Activated CD4-positive, alpha-beta T cell treated with anti-CD3 and anti-CD28 coated beads for 48 hours (primary cell): ENCODE measurements at places on chromosomes 11 and 22.

- DNase-seq, result peak; percentile 70
Observed at GRCh38 chr11:65919573-65920371, 546 bp downstream of the DRAP1 start.

DNA sequence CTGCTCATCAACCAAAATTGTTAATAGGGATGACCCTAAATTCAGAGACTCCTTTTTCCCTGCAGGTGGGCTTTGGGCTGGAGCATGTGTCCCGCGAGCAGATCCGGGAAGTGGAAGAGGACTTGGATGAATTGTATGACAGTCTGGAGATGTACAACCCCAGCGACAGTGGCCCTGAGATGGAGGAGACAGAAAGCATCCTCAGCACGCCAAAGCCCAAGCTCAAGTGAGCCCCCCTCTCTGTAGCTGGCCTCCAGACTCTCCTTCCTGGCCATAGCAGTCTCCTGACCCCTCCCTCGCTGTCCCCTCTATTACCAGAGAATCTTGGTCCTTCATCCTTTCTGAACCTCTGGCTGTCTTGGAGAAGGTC is 47.9 kb upstream of the RAB1B start:
- no peak for DNase-seq

- DNase-seq, result no peak
Observed at GRCh38 chr11:45179686-45180178, 33.3 kb downstream of the PRDM11 start.

- DNase-seq, result no peak
Observed at GRCh38 chr11:22674470-22675439, 8.3 kb downstream of the GAS2 start.

- DNase-seq, result no peak
Observed at GRCh38 chr11:69413015-69413801, 68.3 kb upstream of the LINC01488 start.

- peak; percentile 36 for DNase-seq
Observed at GRCh38 chr11:46489656-46490560, 98.3 kb upstream of the CHRM4 start.

DNA sequence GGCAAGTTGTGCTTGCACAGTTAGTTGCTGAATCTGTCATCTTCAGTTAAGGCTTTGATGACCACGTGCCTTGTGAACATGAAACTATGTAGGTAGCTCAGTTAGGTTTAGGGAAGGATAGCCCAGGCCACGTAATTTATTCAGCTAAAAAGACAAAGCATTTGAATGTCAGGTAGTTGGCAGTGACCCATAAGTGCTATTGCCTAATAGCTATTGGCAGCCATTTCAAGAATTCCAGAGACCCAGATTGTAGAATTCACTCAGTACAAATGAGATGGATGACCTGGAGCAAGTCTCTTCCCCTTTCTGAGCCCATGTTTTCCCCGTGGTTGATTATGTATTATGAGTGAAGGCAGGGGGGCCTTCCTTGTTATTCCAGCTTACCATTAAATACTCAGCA is 265.3 kb upstream of the ANO5 start:
- DNase-seq, result no peak

- no peak for DNase-seq
Observed at GRCh38 chr11:57158599-57158998, 23.2 kb upstream of the LRRC55 start.

DNA sequence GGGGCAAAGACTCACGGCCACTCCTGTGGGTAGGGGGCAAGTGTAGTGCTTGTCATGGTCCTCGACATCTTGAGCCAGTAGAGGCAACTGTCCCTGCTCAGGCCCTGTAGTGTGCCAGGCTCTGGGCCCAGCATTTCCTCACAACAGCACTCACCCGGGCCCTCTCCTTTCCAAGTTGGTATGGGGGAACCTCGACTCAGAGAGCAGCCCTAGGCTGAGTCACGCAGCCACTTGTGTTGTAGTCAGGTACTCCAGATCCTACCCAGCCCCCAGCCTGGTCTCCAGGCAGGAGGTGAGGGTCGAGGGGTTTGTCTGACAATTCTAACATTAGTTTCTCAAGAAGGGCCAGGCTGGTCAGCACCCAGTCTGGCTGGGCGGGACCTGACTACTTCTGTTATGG is 4.1 kb downstream of the RELT start:
- DNase-seq, result no peak

- no peak for DNase-seq
Observed at GRCh38 chr11:127061947-127062346, 61.4 kb upstream of the KIRREL3 start.

GRCh38 chr22:40997520-40997919 is 46.3 kb downstream of the RBX1 start:
- no peak for DNase-seq

DNA sequence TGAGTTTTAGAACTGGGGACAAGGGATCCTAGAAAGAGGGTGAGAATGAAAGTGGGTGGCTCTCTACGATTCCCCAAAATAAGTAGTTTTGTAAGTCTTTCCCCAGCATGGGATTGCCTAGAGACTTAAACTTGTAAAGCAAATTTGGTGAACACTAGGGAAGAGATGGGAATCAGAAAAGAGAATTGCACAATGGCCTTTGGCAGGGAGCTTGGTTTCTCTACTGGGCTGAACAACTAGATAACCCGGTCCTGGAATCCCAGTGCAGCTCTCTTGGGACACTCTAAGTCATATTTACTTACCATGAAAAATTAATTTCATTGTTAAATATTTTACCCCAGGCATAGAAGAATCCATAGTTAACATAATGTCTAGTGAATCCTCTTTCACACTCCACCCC is 16.5 kb upstream of the USP18 start:
- no peak for DNase-seq

DNA sequence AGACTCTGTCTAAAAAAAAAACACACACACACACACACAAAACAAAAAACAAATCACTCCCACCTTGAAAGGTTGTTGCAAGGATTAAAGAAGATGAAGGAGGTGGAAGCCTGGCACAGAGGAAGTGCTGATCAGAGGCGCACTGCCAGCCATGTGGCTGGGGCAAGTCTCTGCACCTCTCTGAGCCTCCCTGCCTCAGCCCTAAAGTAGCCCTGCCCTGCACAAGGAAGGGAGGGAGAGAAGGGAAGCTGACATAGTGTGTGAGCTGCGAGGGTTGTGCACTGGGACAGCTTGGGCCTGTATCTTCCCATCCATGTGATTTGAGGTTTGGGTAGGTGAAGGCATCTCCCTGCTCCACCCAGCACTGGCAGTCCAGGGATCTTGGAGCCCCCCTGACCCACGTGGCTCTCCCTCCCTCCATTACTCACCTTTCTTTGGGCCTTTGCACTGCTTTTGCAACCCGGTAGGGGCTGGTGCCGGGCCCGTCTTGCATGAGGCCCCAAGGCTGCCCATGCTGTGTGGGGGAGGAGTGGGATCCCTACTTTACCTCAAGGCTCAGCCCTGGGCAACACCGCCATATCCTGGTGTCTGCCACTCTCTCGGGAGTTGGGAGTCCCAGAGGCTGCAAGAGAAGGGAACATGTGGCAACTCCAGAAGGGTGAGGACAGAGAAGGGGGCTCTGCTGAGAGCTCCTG is 30.5 kb downstream of the IFT27 start:
- no peak for DNase-seq

GRCh38 chr11:119754656-119755355 is 25.8 kb upstream of the NECTIN1 start:
- no peak for DNase-seq

DNA sequence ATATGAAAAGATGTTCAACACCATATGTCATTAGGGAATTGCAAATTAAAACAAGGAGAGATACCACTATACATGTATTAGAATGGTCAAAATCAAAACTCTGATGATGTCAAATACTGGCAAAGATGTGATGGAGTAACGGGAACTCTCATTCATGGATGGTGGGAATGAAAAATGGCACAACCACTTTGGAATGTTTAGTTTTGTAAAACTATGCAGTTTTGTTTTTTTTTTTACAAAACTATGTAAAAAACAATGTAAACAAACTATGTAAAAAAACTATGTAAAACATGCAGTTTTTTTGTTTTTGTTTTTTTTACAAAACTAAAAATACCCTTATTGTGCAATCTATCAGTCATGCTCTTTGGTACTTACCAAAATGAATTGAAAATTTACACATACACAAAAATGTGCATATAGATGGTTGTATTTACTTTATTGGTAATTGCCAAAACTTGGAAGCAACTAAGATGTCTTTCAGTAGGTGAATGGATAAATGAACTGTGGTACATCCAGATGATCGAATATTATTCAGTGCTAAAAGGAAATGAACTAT is 5.0 kb upstream of the USP47 start:
- no peak for DNase-seq

DNA sequence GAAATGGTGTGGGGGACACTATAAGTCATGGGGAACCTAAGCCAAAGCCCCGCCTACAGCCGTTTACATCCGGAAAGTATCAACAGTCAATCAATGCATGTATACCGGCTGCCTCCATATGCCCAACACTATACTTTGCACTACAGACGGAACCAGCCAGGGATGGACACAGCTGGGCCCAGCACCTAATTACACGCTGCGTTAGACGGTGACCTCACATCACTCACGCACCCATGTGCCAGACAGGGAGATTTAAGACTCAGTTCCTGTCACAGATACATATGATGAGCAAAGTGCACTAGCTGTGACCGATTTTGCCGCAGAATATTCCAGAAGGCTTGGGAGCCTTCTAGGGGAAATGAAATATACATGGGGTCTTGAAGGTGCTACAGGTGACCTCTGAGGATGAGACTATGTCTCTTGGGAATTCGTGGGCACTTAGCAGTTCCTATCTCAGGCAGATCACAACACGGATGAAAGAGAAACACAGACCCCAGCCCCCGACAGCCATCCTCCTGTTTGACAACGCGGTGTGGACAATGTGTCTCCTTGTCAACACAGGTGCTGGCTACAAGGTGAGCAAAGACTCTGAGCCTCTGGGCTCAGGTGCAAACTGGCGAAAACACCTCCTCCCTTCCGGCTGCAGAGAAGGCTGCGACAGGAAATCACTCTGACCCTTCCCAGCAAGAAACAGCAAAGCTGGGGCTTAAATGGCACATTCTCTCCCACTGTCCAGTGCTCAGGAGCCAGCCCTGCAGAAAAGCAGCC is 8.0 kb downstream of the AHNAK start:
- no peak for DNase-seq

DNA sequence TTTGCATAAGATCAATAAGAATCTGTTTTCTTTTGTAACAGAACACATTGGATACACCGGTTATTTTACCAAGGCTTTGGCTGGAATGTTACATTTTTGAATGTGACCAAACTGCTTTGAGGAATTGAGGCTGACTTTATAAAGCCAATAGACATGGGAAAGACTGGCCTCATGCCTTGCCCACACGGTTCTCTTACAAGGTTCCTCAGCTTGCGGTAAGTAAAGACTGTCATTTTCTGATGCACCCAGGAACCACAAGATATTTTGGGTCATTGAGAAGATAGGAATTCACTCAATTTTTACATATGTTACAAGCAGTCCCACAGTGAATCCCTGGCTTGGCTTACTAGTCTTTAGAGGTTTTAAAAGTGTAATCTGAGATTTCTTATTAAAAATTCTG is 23.9 kb downstream of the OR10A6 start:
- DNase-seq, result no peak

- no peak for DNase-seq
Observed at GRCh38 chr11:976431-977160, 50.9 kb downstream of the AP2A2 start.

DNA sequence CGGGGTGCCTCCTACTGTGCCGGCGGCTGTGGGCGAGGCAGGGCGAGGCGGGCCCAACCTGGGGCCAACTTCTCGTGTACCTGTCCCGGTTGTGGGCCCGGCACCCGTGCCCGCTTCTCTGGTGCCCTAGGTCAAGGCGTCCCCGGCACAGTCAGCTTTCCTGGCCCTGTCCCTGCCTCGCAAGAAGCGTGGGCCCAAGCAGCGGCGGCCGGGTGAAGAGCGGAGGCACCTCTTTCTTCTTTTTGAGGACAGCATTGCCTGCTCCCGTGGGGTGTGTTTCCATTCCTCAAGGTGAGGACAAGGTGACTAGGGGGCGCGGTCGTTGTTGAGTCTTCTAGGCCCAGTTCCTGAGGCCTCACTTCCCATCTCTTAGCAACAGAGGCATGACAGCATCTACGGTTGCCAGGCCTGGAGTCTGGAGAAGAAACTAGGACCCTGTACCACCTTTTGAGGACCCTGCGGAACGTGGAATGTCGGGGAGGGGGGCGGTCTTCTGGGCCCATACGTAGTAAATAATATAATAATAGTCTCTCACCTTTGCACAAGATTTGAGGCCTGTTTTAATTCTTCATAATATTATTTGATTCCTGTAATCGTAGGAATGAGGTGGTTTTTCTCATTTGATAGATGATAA is 418 bp downstream of the ACO2 start:
- DNase-seq, result peak; percentile 56

DNA sequence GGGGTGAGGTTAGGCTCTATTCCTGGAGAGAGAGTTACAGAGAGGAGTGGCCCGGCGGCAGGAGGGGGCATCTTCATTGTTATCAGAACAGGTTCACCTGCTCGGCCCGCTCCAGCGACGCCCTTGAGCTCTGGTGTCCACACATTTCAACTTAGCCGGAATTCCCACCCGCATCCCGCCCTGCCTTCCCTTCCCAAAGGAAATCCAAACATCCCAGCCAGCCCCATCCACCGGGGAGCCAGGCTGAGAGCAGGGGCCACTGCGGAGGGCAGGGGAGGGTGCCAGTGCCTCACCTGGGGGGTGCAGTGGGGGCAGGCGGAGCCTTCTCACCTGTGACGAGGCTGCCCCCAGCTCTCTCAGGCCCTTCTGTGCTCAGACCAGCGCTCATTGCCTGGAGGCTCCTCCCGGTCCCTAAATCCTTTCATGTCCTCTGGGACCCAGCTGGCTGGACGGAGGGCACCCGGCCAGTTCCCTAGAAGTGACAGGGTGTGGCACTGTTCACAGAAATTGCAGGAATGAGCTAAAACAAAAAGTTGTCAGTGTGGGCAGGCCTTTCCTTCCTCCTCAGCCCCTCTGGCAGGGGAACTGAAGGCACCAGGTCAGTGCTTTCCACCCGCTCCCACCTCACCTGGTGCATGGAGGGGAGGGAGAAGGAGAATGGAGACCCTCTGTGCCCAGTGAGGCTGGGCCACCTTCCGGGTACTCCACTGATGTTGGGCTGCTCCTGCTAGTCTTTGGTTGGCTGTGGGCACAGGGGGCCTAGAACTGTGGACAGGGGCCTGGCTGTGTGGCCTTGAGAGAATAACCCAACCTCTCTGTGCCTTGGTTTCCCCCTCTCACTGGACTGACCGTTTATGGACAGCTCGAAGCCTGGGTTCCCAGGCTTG is 2.2 kb upstream of the MRGPRG start:
- no peak for DNase-seq

DNA sequence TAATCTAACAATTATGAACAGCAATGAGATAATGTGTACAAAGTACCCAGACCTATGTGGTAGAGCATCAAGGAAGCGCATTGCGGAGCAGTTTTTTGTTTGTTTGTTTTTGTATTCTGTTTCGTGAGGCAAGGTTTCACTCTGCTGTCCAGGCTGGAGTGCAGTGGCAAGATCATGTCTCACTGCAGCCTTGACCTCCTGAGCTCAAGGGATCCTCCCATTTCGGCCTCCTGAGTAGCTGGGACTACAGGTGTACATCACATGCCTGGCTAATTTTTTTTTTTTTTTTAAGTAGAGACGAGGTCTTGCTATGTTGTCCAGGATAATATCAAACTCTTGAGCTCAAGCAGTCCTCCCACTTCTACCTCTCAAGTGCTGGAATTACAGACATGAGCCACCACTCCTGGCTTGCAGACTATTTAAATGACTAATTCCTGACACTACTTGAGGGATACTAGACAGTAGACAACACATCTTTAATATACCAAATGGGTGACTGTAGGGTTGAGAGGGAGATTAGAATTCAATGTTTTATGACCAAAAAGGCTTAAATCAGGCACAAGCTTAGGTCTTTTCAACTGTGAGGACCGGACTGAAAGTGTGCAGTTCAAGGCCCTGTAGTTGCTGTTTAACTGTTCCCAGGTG is 12.7 kb downstream of the OR51B4 start:
- no peak for DNase-seq

- no peak for DNase-seq
Observed at GRCh38 chr22:47534804-47535410, 772.5 kb downstream of the TBC1D22A start.
